ENCODE measurements at places on chromosomes 5 and 9.
A peak's percentile ranks its signal among the peaks of the same experiment; 100 is the strongest.

- H3K36me3 ChIP-seq: no peaks in the 10 kb centered on the region
- no peak overlapping the region for H3K4me3 ChIP-seq
- H3K27me3 ChIP-seq: no peaks in the 10 kb centered on the region
These were observed 35.6 kb downstream of the FCHO2 start for GRCh38 chr5:72991394-72991793.

GRCh38 chr5:62421414-62421813, 8.9 kb downstream of the IPO11 start:
- H3K27ac ChIP-seq: no peak overlapping the region
- H3K4me1 ChIP-seq: no peaks in the 10 kb centered on the region
- H3K4me3 ChIP-seq: no peak overlapping the region
- no peaks in the 10 kb centered on the region for H3K36me3 ChIP-seq

GRCh38 chr9:84136119-84136868, 155.7 kb downstream of the RMI1 start:
- H3K36me3 ChIP-seq: no peaks in the 10 kb centered on the region
- H3K27me3 ChIP-seq: no peaks in the 10 kb centered on the region
- H3K27ac ChIP-seq: peak overlapping the region; percentile 0
- no peak for DNase-seq

- H3K27me3 ChIP-seq: no peaks in the 10 kb centered on the region
- no peak overlapping the region for H3K4me3 ChIP-seq
- no peaks in the 10 kb centered on the region for H3K4me1 ChIP-seq
- H3K36me3 ChIP-seq: no peaks in the 10 kb centered on the region
- DNase-seq: no peak
These were observed 69.3 kb downstream of the HSPA4 start for GRCh38 chr5:133121080-133121479.

- H3K27ac ChIP-seq: no peak overlapping the region
- peaks cover 5% of the 10 kb centered on the region for H3K4me1 ChIP-seq
- no peaks in the 10 kb centered on the region for H3K27me3 ChIP-seq
- no peak overlapping the region for H3K4me3 ChIP-seq
These were observed 85.8 kb upstream of the ASS1 start for GRCh38 chr9:130358928-130359327.

DNA sequence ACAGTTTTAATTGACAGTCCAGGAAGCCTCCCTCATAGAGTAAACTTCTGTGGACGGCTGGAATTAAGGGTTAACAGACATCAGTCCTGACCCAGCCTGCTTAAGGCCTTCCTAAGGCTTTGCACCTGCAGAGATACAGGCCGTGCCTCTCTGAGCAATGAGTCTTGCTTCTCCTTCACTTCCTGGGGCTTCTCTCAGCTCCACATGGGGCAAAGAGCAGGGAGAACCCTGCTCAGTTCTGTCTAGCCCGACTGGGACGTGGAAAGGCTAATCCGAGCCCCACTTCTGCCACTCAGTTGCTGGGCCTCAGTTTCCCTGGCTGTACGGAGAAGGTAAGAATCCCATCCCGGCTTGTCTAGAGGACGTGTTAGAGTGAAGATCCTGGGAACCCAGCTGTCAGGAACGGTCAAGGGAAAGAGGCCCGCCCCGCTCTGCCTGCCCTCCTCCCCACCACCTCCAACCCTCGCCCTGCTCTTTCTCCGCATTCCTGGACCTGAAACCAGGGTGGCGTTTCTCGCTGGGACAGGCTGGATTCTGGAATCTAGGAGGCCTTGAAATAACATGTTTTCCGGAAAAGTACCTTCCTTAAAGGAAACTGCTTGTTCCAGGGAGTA, 6.5 kb downstream of the SPAAR start:
- H3K27ac ChIP-seq: peak overlapping the region; percentile 56
- H3K4me1 ChIP-seq: peaks cover 50% of the 10 kb centered on the region
- H3K36me3 ChIP-seq: no peaks in the 10 kb centered on the region
- H3K27me3 ChIP-seq: no peaks in the 10 kb centered on the region
- H3K4me3 ChIP-seq: no peak overlapping the region

DNA sequence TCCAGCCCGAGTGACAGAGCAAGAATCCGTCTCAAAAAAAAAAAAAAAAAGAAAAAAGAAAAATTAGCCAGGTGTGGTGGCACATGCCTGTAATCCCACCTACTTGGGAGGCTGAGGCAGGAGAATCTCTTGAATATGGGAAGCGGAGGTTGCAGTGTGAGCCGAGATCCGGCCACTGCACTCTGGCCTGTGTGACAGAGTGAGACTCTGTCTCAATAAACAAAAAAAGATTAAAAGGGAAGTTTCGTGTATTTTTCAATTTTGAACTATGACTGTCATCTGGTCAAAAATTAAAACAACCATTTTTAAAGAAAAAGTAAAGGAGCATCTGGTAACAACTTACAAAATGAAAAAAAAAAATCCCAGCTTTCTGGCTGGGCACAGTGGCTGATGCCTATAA, 36.3 kb upstream of the PLIN2 start:
- H3K27me3 ChIP-seq: no peaks in the 10 kb centered on the region
- DNase-seq: no peak
- no peak overlapping the region for H3K4me3 ChIP-seq
- no peak overlapping the region for H3K27ac ChIP-seq
- peaks cover 6% of the 10 kb centered on the region for H3K4me1 ChIP-seq

DNA sequence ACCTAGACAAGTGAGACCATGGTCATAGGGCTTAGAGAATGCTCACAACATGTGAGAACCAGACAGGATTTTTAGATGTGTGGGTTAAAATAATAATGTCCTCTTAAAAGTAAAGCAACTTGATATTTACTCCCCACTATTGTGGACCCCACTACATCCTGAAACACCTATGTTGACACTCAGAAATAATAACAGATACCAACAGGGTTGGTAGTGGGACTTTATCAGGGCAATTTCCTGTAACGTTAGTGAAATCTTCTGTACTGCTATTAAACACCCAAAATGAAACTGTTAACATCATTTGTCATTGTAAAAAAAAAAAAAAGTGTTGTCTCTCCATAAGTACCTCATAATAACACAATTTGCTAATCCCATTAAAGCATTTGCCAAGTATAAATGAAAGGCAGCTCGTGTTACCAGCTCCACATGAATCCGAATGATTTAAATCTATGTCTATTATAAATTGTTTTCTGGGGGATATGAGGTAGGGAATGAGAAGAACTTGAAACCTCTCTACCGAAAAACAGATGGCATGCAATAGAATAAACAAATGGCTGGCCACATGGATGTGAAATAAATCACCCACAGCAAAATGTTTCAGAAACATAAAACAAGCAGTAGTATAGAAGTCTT, 285.9 kb downstream of the ARHGEF28 start:
- H3K4me1 ChIP-seq: no peaks in the 10 kb centered on the region
- H3K36me3 ChIP-seq: peaks cover 39% of the 10 kb centered on the region
- DNase-seq: no peak
- no peaks in the 10 kb centered on the region for H3K27me3 ChIP-seq
- H3K4me3 ChIP-seq: no peak overlapping the region

GRCh38 chr9:129111528-129112151, 425 bp downstream of the PTPA start:
- no peaks in the 10 kb centered on the region for H3K27me3 ChIP-seq
- peaks cover 76% of the 10 kb centered on the region for H3K4me1 ChIP-seq

GRCh38 chr5:149036970-149037369, 25.9 kb downstream of the SH3TC2 start:
- DNase-seq: no peak
- peak overlapping the region; percentile 4 for H3K27ac ChIP-seq
- H3K27me3 ChIP-seq: no peaks in the 10 kb centered on the region
- H3K4me1 ChIP-seq: no peaks in the 10 kb centered on the region

GRCh38 chr9:90958328-90958727, 156.7 kb downstream of the SYK start:
- H3K36me3 ChIP-seq: no peaks in the 10 kb centered on the region
- no peak overlapping the region for H3K27ac ChIP-seq
- no peak overlapping the region for H3K4me3 ChIP-seq
- no peaks in the 10 kb centered on the region for H3K4me1 ChIP-seq

- DNase-seq: no peak
- no peaks in the 10 kb centered on the region for H3K4me1 ChIP-seq
- H3K4me3 ChIP-seq: no peak overlapping the region
- H3K27me3 ChIP-seq: no peaks in the 10 kb centered on the region
- no peak overlapping the region for H3K27ac ChIP-seq
These were observed 110.2 kb upstream of the DAPK1 start for GRCh38 chr9:87387351-87388011.

- H3K4me3 ChIP-seq: no peak overlapping the region
- H3K27me3 ChIP-seq: no peaks in the 10 kb centered on the region
- no peaks in the 10 kb centered on the region for H3K36me3 ChIP-seq
- no peaks in the 10 kb centered on the region for H3K4me1 ChIP-seq
- no peak overlapping the region for H3K27ac ChIP-seq
- no peak for DNase-seq
These were observed 31.3 kb upstream of the IFNE start for GRCh38 chr9:21513431-21513830.

DNA sequence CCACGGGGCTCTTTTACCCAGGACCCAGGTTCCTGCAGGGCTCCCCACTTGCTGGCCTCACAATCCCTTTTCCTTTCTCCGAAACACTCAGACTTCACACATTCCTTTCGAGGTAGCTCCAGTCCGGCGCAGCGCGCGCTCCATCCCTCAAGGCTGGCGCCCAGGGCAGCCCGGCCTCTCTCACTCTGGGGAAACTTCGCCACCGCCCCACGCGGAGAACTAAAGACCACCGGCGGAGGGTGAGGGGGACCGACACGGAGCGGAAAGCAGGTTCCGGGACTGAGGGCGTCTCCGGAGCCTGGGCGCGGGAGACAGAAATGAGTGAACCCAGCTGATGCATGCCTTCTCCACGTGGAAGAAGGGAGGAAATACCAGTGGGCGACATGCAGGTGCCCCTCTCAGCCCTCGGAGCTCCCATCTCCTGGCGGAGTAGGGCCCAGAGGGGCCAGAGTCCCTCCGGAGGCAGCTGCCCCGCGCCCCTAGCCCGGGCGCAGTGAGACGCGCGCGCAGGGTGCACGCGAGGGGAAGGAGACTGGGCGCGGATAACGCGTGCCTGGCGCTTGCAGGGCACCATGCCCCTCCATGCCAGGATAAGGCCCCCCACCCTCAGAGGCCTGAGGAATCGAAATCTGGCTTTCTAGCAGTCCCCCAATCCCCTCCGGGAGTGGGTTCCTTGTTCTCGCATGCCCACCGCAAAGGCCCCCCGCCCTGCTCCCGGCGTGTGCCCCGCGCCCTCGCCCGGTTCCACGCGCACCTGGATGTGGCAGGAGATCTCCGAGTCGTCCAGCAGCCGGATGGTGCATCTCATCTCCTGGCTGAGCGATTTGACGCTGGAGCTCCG, 650 bp downstream of the FRMD3 start:
- peak overlapping the region; percentile 55 for H3K4me3 ChIP-seq
- no peak overlapping the region for H3K27ac ChIP-seq
- H3K27me3 ChIP-seq: no peaks in the 10 kb centered on the region
- peaks cover 12% of the 10 kb centered on the region for H3K4me1 ChIP-seq
- H3K36me3 ChIP-seq: no peaks in the 10 kb centered on the region
- no peak for DNase-seq

GRCh38 chr9:109914280-109915027, 134.5 kb downstream of the PALM2AKAP2 start:
- H3K4me3 ChIP-seq: no peak overlapping the region
- H3K4me1 ChIP-seq: peaks cover 18% of the 10 kb centered on the region
- H3K27me3 ChIP-seq: no peaks in the 10 kb centered on the region
- no peak overlapping the region for H3K27ac ChIP-seq

DNA sequence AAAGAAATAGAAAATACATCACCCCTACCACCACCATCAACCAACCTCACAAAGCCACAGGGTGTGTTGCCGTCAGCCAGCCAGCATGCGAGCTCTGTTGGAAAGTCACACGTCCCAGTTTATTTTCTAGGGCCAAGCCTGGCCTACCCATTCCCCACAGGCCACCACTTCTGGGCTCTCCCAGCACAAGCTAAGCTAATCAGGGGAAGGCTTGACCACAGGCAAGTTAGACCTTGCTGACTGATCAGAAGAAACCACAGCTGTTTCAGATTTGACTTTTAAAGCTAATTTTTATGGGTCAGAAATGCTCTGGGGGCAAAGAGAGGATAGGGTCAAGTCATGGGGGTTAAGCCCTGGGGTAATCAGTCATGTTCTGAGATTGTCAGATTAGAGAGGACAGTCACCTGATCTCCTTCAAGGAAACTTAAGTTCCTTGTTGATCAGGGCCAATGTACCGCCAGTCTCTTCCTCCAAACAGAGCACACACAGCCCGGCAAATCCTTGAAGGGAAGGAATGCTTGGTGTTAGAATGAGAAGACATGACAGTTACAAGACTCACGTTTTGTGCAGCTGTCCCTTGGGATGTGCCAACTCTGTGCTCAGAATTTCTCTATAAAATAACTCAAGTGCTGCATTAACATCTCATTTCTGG, 7.6 kb downstream of the SHB start:
- DNase-seq: no peak
- no peak overlapping the region for H3K27ac ChIP-seq
- no peaks in the 10 kb centered on the region for H3K36me3 ChIP-seq
- H3K4me1 ChIP-seq: peaks cover 71% of the 10 kb centered on the region
- no peak overlapping the region for H3K4me3 ChIP-seq

- no peaks in the 10 kb centered on the region for H3K36me3 ChIP-seq
- no peak overlapping the region for H3K27ac ChIP-seq
- no peak overlapping the region for H3K4me3 ChIP-seq
These were observed 172.3 kb upstream of the GNA14 start for GRCh38 chr9:77820293-77820954.

GRCh38 chr5:26518065-26518464, 520.3 kb downstream of the CDH9 start:
- no peaks in the 10 kb centered on the region for H3K27me3 ChIP-seq
- no peak overlapping the region for H3K27ac ChIP-seq
- no peaks in the 10 kb centered on the region for H3K4me1 ChIP-seq
- no peak for DNase-seq
- H3K4me3 ChIP-seq: no peak overlapping the region

GRCh38 chr5:139125991-139126390, 72.2 kb downstream of the SIL1 start:
- no peak overlapping the region for H3K27ac ChIP-seq
- H3K27me3 ChIP-seq: no peaks in the 10 kb centered on the region
- H3K4me1 ChIP-seq: no peaks in the 10 kb centered on the region
- DNase-seq: no peak

DNA sequence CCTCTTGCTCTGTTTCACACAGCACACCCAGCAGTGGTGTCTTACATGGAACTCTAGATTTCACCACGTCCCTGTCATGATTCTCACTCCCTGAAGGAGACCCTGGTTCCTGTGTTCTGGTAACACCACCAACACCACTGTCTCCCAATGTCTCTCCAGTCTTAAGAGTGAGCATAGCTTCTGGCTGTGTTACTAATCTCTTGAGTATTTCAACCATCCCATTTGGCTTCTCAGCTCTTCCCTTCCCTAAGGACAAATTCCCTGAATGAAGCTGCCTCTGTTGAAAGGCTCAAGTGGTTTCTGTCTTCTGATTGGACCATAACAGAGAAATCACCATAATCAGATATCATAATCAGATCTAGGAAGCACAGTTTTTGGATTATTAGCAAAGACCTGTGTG, 311.8 kb downstream of the DNAH5 start:
- no peak overlapping the region for H3K27ac ChIP-seq
- no peak for DNase-seq
- H3K36me3 ChIP-seq: no peaks in the 10 kb centered on the region
- no peaks in the 10 kb centered on the region for H3K4me1 ChIP-seq
- H3K4me3 ChIP-seq: no peak overlapping the region

All from esophagus squamous epithelium (tissue), 5 donors.